ENCODE measurements at places on chromosomes 1 and 21. TPM values are rescaled to one million over a fixed set of nuclear protein-coding genes. Genes with fewer than 3 reads are reported as not detected.

RAB25 gene
- total RNA-seq, result 1.4 TPM

S100A9 gene
- 11.9 TPM for total RNA-seq

PUM1 gene
- total RNA-seq, result 202 TPM

CELA2B gene
- not detected for total RNA-seq

CHD1L gene
- 29.0 TPM for total RNA-seq

RHCE gene
- not detected for total RNA-seq

LDLRAD1 gene
- total RNA-seq, result not detected

LRRC53 gene
- not detected for total RNA-seq

- no peak for DNase-seq
Observed at GRCh38 chr1:200774735-200775444, 36.2 kb downstream of the CAMSAP2 start.

DNA sequence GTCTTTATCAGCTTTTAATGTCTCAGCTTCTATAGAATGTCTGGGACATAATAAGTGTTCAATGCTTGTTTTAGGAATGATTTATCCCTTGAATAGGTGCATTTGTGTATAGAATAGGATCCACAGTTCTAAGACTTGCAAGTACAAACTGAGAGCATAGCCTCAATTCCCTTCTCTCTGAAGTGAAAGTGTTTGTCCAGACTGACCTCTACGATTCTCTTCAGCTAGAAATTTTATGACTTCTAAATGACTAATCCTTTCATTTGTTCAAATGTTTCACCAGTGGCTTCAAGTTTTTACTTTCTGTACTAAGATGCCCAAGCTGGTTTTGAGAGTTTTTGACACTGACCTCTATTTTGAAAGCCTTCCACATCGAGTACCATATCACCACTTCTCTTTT, 608.2 kb upstream of the ADGRL4 start:
- DNase-seq, result no peak

DNA sequence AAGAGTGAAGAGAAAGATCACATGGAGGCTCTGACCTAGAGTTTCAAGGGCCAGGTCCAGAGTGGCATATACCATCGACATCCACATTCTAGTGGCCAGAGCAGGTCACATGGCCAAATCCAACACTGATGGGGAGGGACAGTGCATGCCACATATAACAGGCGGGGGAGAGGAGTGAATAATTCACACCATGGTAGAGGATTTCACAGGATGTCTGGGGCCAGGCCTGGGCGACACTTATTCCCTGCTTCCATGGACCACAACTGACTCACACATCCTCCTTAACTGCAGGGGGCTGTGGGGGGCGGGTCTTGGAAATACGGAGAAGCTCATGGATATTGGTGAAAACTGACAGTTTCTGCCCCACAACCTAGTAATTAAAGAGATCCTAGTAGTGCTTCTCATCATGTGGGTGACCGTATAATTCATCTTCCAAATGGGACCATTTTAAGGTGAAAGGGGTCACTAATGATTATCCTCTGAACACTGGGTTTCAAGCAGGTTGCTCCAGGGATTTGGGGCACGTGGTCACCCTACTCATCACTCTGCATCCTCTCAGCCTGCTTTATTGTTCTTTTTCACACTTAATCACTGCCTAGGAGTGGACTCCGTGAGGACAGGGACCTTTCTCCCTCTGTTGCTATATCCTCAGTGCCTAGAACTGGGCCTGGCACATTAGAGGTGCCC, 44.0 kb downstream of the IGSF21 start:
- no peak for DNase-seq

GRCh38 chr1:53265581-53265980, 27.3 kb upstream of the MAGOH start:
- no peak for DNase-seq

GRCh38 chr1:51664421-51665240, 47.7 kb downstream of the OSBPL9 start:
- no peak for DNase-seq

DNA sequence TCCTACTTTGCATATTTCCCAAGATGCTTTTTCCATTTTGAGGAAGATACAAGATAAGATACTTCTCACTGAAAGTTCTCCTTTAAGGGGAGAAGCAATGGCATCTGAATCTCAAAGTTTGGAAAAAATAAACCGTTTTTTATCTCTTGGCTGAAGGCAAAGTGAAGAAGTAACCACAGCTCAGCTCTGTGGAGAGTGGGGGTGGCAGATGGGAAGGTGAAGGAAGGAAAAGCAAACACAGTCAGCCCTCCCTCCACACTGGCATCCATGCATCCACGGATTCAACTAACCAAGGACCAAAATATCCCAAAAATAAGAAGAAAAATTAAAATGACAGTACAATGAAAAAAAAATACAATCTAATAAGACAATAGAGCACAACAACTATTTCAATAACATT, 211.1 kb downstream of the RGS7 start:
- DNase-seq, result no peak

DNA sequence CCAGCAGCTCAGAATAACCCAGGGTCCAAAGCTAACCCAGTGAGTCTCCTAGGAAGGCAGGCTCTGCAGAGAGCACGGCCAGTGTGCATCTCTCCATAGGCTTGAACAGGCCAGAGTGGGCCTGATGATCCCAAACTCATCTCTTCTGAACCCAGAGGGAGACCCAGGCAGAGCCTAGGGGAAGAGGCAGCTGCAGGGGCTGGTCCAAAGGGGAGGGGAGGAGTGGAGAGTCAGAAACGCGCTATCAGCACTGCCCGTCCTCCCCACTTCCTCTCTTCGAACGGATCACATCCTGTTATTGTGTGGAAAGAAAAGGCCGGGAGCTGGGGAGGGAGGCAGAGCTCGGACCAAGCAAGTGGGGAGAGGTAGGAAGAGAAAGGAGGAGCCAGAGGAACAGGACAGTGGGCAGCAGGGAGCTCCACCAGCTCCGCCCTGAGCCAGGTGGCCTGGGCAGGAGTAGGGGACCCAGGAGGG, 20.2 kb downstream of the TAL1 start:
- DNase-seq, result no peak

- no peak for DNase-seq
Observed at GRCh38 chr1:108591466-108591865, 31.6 kb downstream of the EEIG2 start.

DNA sequence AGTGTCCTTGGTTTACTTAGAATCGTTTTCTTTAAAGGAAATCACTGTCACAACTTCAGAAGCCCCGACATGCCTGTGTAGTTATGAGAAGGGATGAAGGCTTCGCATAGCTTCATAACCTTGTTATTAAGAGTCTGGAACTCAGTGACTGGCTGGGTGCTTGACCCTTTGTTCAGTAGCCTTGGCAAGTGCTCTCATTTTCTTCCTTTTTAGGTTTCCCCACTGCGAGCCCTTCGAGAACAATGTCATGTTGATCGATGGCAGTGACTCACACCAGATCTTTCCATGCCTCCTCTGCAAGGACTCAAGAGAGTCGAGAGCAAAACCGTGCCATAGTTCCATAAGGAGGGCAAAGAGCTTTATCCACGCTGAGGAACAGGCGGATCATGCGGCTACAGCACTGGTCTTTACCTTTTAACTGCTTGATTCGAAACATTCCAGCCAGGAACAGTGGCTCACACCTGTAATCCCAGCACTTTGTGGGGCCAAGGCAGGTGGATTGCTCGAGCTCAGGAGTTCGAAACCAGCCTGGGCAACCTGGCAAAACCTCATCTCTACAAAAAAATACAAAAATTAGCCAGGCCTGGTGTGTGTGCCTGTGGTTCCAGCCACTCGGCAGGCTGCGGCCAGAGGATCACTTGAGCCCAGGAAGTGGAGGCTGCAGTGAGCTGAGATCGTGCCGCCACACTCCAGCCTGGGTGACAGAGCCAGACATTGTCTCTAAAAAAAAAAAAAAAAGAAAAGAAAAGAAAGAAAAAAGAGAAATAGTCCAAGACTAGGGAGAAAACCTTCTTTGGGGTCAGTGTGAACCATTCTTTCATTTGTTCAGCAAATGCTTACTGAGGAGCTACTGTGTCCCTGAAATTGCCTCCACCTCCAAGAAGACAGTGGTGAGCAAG, 95.4 kb upstream of the ERRFI1 start:
- no peak for DNase-seq

DNA sequence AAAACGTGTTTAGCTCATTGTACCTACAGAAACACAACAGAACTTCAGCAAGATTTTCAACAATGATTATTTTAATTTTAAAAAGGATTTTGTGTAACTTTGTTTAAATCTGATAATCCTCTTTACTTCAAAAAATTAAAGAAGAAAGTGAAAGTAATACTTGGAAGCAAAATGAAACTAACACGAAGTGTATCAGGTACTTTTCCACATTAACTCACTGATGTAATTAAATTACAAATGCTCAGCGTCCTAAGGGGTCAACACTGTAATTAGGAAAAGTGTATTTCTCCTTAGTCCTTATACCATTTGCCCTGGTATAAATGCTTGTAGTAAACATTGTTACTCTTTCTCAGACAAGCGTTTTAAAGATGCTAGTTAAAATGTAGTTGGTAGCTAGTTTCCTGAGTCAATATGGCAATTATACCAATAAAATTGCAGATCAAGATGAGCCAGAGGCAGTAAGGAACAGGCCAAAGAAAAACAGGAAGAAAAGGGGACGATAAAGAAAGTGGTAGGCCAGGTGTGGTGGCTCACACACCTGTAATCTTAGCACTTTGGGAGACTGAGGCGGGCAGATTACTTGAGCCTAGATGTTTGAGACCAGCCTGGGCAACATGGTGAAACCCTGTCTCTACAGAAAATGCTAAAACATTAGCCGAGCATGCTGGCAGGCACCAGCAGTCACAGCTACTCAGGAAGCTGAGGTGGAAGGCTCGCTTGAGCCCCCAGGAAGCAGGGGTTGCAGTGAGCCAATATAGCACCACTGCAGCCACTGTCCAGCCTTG, 553.0 kb downstream of the SMYD3 start:
- DNase-seq, result no peak

GRCh38 chr1:212648431-212648830, 39.9 kb downstream of the ATF3 start:
- no peak for DNase-seq

DNA sequence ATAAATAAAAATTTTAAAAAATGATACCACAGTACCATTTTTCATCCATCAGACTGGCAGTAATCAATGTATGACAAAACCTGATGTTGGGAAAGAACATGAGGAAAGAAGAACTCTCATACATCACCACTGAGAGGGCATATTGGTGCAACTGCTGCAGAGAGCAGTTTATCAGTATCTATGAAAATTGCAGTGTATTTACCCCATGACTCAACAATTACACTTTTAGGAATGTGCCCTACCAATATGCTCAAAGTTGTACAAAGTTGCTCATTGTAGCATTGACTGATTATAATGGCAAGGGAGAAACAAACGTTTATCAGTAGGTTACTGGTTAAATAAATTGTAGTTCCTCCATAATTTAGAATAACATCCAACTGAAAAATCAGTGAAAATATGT, 36.7 kb downstream of the CATSPERE start:
- no peak for DNase-seq

Measured in T-helper 17 cell (primary cell).